Stimulated activated CD8-positive, alpha-beta memory T cell treated with anti-CD3 and anti-CD28 coated beads, Interleukin-2, amount 100 ng/mL, for 48 hours (primary cell): ENCODE measurements at places on chromosomes 5 and 9.
A peak's percentile ranks its signal among the peaks of the same experiment; 100 is the strongest.

- DNase-seq, result no peak
These were observed 24.6 kb downstream of the C9orf85 start for GRCh38 chr9:71936066-71936465.

DNA sequence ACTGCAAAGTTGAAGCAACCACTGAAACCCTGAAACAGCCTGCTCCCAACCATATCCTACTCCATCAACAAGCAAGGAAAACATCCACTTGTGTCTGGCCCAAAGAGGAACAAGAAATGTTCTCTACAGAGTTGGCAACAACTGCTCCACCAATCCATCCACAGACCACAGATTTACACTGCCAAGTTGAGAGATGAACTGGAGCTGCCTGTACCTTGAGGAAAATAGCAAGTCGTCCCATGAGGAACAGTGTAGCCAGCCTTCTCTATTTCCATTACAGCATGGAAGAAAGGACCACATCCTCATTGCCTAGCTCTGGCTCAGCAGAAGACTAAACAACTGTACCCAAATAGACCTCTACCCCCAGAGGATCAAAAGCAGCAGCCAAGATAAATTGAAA, 60.4 kb downstream of the DEPDC1B start:
- no peak for DNase-seq

- no peak for DNase-seq
These were observed 315.5 kb downstream of the TRPM3 start for GRCh38 chr9:70805949-70806348.

DNA sequence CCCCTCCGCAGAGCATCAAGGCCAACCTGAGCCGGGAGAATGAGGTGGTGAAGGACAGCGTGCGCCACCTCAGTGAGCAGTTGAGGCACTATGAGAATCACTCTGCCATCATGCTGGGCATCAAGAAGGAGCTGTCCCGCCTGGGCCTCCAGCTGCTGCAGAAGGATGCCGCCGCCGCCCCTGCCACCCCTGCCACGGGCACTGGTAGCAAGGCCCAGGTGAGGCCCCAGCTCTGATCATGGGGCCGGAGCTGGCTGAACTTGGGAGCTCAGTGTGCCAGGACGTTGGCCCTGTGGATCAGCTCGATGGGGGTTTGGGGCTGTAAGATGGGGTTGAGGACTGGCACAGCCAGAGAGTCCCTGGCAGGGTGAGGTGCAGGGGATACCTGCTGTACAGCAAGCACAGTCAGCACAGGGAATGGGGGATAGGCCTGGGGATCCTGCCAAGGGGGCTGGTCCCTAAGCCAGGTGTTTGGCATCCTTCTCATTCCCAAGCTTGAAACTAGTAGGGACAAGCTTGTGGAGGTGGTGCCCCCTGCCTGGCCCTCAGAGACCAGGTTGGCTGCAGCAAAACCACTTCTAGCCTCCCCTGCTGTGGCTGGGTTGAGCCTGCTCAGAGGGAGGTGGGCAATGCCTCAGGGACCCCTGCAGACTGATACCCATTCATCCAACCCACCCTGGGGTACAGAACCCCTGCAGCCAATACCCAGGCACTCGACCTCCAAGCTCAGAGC, 22.5 kb downstream of the OLFML2A start:
- no peak for DNase-seq

- no peak for DNase-seq
These were observed 48.1 kb downstream of the PRELID2 start for GRCh38 chr5:145787001-145787400.

- no peak for DNase-seq
These were observed 23.4 kb downstream of the SARDH start for GRCh38 chr9:133714606-133715294.

GRCh38 chr5:151495320-151495719, 47.9 kb downstream of the SLC36A1 start:
- no peak for DNase-seq

- DNase-seq, result no peak
These were observed 146.5 kb downstream of the NXNL2 start for GRCh38 chr9:88681434-88681833.

- DNase-seq, result no peak
These were observed 20.5 kb downstream of the STC2 start for GRCh38 chr5:173307695-173308094.

GRCh38 chr9:14671377-14671776, 21.9 kb downstream of the ZDHHC21 start:
- no peak for DNase-seq

GRCh38 chr9:96149533-96150280, 152.3 kb downstream of the HSD17B3 start:
- DNase-seq, result no peak

GRCh38 chr9:109307380-109308240, 13.2 kb downstream of the EPB41L4B start:
- DNase-seq, result no peak

DNA sequence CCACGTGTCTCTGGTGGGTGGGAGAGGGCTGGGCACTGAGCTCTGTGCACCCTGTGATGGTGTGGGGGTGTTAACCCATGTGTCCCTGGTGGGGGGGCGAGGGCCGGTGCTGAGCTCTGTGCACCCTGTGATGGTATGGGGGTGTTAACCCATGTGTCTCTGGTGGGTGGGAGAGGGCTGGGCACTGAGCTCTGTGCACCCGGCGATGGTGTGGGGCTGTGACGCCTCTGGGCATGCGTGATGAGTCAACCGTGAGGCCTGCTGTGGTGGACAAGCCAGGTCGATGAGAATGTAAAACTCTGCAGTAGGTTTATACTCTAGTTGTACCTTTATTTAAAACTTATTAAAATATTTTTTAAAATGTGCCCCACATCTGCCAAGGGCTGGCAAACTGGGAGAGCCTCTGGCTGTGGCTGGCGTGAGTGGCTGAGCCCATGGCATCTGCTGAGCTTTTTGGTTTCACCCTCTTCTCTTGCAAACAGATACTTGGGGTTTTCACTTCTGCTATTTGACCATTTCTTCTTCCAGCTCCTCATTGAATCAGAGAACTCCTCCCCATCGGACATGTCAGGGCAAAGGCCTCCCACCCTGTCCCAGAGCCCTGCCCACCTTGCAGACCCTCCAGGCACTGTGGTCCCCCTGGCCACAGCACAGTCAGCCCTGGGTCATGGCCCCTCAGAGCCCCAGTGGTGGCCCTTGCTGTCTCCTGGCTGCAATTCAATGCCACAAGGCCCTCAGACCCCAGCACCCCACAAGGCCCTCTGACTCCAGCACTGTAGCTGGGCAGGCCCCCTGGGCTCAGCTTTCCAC, 18.5 kb upstream of the EXOC3 start:
- DNase-seq, result no peak

GRCh38 chr5:124654418-124654817, 92.0 kb downstream of the ZNF608 start:
- no peak for DNase-seq

GRCh38 chr9:7150153-7150890, 392.5 kb downstream of the KDM4C start:
- DNase-seq, result no peak

GRCh38 chr5:82058710-82059109, 86.9 kb downstream of the ATG10 start:
- DNase-seq, result no peak

- DNase-seq, result no peak
These were observed 48.8 kb downstream of the HSD17B3 start for GRCh38 chr9:96253059-96253696.

GRCh38 chr5:135569755-135570452, 8.9 kb downstream of the CXCL14 start:
- DNase-seq, result no peak

DNA sequence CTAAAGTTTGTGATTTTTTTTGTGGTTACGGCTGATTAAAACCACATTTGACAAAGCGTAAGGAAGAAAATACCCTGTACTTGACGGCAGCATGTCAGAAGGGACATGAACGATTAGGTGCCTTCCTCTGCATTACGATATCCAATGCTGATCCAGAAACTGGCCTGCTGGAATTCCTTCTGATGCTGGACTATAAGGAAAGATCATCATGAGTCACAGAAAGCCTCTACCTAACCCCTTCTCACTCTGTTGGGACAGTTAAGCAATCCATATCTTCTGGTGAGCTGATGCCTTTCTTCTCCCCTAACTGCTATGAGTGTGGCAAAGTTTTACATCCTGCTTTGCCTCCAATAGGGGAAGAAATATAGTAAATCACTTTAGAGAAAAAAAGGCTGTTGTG, 78.4 kb upstream of the PAPPA start:
- DNase-seq, result no peak

DNA sequence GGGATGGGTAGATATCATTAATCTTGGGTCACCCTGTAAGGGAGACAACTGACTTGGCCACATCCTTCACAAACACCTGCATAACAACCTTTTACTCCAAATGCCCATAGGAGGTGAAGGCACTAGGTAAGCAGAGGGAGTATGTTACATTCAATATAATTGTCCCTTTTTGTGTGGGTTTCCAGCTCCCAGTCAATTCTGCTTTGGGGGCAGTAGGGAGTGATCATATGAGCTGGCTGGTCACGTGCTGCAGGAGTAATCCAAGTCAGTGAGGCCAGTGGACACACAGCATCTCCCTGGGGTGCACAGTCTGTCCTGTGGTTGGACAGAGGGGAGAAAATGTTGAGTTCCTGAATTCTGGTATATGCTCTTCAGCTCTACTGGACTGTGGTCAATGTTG, 1.2 kb upstream of the AGXT2 start:
- DNase-seq, result no peak

DNA sequence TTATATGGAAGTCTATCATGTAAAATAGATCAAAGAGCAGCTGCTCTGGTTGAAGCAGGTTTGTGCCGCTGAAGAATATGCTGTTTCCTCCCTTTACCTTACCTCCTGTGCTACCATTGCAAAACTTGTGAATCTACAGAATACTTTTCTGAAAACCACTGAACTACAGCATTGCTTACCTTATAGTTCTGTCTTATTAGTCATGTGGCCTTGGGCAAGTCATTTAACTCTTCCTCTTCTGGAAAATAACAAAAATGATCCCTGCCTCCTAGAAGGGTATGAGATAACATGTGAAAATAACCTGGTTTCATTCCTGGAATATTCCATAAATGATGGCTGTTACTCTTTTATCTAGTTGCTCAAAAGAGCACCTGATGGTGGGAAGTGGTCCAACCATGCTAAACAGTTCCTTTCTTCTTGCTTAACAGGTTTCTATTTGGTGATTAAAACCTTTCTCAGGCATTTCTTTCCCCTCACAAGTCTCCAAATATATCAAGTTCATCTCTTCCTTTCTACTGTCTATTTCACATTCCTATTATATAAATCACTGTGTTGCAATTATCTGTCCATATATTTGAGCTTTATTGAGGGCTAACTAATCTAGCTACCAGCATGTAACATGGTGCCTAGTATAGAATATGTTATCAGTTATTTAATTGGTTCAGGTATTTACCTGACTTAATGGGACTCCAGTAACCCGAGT, 15.0 kb downstream of the TRIM32 start:
- DNase-seq, result no peak

DNA sequence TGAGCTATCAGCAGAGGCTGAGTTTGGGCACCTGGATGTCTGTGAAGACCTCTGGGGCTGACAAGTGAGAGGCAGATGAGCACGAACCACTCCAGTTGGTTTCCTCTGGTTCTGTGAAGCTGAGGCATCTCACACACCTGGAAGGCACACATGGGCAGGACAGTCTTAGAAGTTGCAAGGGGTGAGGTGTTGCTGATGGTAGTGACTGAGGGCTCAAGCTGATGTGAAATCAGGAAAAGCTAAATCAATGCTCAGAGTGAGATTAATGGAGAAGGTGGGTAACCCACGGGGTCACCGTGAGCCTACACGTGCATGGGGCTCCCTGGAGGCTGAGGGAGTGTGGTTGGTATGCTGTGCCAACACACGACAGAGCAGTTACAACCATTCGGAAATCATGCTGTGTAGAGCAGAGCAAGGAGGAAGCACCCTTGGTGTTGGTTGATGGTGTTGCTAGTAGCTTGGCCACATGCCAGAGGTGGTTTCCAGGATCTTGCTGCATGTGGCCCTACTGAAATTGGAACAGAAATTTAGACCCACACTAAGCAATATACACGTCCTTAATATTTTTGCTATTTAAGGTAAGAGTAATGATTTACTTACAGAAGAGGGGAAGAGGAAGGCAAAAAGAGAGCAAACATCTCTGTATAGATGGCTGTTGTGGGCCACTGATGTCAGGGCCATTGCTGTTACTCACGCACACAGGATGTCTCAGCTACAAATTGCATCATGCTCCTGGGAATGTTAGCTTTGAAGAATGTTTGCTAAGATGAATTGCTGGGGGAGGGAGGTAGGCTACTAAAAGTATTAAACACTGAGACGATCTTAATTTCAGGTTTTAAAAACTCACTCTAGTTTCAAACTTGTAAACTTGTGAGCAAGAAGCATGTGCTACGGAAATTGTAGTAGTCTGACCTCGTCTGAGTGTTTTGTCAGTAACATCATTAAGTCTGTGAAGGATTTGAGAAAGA, 170.5 kb downstream of the ARHGEF28 start:
- peak; percentile 2 for DNase-seq

GRCh38 chr5:14756478-14756877, 92.0 kb downstream of the OTULIN start:
- DNase-seq, result no peak

- DNase-seq, result peak; percentile 13
These were observed 494 bp downstream of the CERT1 start for GRCh38 chr5:75510836-75511434.

GRCh38 chr5:123279136-123279535, 144.1 kb downstream of the CEP120 start:
- DNase-seq, result no peak

GRCh38 chr9:83570359-83570758, 32.2 kb upstream of the FRMD3 start:
- no peak for DNase-seq

DNA sequence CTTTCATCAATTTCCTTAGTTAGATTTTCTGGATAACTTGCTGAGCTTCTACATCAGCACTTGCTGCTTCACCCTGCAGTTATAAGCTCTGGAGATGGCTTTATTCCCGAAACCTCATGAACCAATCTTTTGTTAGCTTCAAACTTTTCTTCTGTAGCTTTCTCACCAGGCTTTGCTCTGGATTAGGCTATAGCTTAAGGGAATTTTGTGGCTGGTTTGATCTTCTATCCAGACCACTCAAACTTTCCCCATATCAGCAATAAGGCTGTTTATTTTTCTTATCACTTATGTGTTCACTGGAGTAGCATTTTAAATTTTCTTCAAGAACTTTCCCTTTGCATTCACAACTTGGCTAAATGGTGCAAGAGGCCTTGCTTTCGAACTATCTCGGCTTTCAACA, 1173.5 kb upstream of the NUDT12 start:
- DNase-seq, result no peak

GRCh38 chr5:1062761-1063568, 48.9 kb downstream of the SLC12A7 start:
- DNase-seq, result no peak
